ENCODE measurements at places on chromosomes 1 and 21. TPM values are rescaled to one million over a fixed set of nuclear protein-coding genes. Genes with fewer than 3 reads are reported as not detected.

The TMEM51 gene
- not detected for total RNA-seq

The LDLRAD1 gene
- not detected for total RNA-seq

The TESK2 gene
- total RNA-seq, result 3.4 TPM

The PTCH2 gene
- total RNA-seq, result 1.2 TPM

The LAMB3 gene
- total RNA-seq, result 0.31 TPM
